ENCODE measurements at places on chromosomes 12 and 14.

DNA sequence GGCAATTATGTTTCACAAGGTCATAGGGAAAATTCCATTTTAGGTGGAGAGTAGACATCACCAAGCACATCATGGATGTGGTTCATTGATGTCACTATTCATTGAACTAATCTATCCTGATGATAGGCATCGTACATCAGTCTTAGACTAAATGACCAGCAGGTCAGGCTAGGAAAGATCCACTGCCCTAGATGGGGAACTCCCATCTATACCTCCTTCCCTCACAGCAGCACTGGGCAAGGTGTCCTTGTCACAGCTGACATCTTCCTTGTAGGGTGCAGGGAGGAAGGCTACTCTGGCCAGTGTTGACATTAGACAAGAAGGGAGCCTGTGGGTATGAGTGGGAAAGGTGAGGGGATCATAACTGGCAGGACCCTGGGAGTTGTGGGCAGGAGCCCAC is 63.8 kb upstream of the CAPRIN2 start:
- no peak for DNase-seq

DNA sequence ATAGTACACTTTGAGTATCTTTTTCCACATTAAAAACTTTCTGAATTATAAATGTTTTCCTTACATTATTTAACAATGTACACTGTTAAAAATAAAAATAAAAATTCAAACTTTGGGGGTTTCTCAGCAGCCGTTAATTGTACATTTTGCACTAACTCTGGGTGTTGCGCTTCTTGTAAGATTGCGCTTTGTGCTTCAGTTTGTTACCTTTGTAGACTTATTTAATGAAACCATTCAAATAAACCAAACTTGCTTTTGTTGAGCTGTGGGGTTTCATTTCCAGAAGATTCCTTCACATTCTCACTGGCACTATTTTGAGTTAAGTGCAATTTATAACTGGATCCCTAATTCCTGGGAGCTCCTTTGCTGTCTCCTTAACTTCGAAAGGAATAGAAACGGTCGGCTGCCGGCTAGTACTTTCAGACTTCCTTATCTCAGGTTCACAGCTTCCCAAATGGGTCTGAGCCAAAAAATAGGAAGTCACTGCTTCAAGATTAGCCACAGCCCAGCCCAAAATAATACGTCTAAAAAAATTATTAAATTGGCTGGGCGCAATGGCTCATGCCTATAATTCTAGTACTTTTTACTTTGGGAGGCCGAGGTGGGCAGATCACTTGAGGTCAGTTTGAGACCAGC is 38.2 kb downstream of the RAD52 start:
- no peak for DNase-seq

DNA sequence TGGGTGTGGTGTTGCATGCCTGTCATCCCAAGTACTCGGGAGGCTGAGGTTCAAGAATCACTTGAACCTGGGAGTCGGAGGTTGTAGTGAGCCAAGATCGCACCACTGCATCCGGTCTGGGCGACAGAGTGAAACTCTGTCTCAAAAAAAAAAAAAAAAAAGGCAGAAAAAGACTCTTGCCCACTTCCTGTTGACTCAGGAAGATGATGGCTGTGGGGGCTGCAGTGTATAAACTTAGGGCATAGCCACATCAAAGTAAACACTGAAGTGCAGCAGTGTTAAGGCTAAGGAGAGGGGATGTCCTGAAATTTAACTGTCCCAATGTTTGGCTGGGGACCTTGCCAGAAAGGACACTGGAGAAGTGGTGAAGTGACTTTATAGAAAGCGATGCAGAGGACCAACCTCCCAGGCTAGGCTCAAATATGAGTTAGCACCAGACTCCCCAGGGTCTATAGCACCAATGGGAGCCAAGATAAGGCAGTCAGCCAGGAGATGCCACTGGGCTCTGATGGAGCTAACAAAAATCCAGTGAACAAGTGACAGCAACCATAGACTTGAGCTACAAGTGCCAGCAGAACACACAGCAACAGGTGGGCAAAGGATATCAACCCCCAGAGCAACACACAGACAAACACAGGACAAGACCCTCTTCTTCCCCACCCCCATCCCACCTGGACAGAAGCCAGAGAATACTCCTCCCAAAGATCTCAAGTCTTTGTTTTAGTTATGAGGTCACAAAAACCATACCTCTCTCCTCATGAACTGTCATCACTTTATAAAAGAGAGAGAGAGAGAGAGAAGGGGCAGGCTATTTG is 28.0 kb downstream of the NELL2 start:
- peak; percentile 53 for DNase-seq

GRCh38 chr14:58196198-58196597 is 3.8 kb upstream of the ACTR10 start:
- DNase-seq: no peak

- DNase-seq: peak; percentile 24
These were observed 438.1 kb downstream of the FUT8 start for GRCh38 chr14:65850429-65851135.

GRCh38 chr14:58882577-58883018 is 244.8 kb downstream of the DACT1 start:
- no peak for DNase-seq

GRCh38 chr12:127383281-127383680 is 883.7 kb upstream of the TMEM132C start:
- DNase-seq: no peak

- DNase-seq: no peak
These were observed 56.5 kb downstream of the SUSD6 start for GRCh38 chr14:69667938-69668335.

GRCh38 chr12:89731614-89732013 is 23.0 kb upstream of the ATP2B1 start:
- no peak for DNase-seq

DNA sequence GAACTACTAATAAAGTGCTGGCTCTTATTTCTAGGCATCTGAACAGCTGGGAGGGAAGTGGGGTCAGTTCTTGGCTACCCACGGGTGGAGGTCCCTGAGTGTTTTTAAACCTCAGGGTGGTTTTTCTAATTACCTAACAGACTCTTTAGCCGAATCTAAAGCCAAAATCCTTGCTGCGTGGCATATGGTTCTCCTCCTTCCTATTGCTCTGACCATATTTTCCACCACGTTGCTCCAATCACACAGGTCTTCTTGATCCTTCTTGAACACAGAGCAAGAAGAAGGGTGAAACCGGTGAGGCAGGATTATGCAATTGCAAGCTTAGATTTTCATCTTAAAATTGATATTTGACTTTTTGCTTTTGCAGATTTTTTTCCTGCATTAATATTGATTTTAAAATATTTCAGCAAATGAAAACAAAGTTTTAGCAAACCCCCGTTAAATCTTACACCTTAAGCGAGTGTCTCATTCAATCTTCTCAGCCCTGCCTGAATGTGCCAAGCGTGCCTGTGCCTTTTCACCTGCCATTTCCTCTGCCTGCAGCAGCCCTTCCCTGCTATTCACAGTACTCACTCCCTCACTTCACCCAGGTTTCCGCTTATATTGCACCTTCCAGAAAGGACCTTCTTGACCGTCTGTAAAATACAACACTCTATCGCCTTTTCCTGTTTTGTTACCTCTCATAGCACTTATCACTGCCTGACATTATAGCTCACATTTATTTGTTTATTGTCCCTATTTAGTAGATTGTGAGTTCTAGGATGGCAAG is 506.0 kb downstream of the DIO2 start:
- no peak for DNase-seq

DNA sequence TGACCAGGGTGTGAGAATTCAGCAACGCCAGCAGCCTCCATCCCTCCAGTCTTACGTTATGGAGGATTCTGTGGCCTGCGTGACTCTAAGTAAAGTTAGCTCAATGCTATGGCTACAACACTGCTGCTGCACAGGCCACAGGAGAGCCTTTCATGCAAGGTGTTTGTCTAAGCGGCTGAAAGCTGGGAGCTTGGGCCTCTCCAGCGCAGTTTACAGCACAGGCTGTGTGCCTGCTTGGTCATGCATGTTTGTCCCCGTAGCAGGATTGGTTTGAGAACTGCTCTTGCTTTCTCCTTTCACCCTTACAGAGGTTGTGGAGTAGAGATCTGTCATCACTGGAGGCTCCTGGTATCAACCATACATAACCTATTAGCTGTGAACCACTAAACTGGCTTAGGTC is 113.1 kb upstream of the TMCC3 start:
- no peak for DNase-seq

- peak; percentile 32 for DNase-seq
These were observed 311.9 kb downstream of the DUSP6 start for GRCh38 chr12:89040146-89040964.

- DNase-seq: no peak
These were observed 106.8 kb downstream of the TMEM260 start for GRCh38 chr14:56686416-56686815.

- no peak for DNase-seq
These were observed 180.7 kb upstream of the PRICKLE1 start for GRCh38 chr12:42770261-42770660.

DNA sequence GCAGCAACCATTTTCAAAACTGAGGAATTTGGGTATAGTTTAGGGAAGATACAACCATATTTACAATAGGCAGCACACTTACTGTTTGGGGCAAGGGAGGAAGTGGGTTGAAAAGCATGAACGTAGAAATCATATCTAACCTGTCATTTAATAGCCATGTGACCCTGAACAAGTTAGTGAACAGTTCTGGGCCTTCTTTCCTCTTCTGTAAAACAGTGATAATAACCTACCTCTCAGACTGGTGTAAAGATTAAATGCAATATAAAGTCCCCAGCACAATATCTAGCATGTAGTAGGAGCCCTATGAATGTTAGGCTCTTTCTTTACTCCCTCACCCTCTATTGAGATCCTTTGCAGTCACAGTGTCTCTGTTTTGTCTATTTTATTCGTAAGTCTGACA is 33.5 kb downstream of the A2ML1 start:
- no peak for DNase-seq

DNA sequence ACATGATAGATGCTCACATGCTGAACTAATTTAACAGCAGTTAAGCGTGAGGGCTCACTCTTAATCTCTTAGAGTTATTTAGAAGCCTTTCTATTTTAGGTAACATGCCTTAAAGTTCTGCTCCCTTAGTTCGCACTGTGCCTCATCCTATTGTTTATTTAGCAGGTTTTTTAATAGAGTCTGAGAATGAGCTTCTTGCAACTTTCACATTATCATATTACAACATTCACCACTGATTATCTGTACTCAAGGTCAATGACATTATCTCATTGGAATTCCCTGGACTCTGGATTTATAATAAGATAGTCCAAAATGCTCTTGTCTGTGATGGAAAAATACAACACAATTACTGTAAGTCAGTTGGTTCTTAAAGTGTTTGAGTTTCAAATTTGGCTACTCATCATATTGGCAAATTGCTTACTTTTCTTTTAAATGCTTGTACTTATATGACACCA is 183.6 kb upstream of the SLC38A2 start:
- DNase-seq: no peak

- DNase-seq: no peak
These were observed 8.6 kb upstream of the HDAC7 start for GRCh38 chr12:47828008-47828975.

GRCh38 chr14:67166450-67166853 is 22.8 kb upstream of the GARIN2 start:
- peak; percentile 8 for DNase-seq

- no peak for DNase-seq
These were observed 12.6 kb upstream of the KRT7 start for GRCh38 chr12:52220477-52220876.

GRCh38 chr12:112606611-112607365 is 184.8 kb upstream of the RPH3A start:
- no peak for DNase-seq

DNA sequence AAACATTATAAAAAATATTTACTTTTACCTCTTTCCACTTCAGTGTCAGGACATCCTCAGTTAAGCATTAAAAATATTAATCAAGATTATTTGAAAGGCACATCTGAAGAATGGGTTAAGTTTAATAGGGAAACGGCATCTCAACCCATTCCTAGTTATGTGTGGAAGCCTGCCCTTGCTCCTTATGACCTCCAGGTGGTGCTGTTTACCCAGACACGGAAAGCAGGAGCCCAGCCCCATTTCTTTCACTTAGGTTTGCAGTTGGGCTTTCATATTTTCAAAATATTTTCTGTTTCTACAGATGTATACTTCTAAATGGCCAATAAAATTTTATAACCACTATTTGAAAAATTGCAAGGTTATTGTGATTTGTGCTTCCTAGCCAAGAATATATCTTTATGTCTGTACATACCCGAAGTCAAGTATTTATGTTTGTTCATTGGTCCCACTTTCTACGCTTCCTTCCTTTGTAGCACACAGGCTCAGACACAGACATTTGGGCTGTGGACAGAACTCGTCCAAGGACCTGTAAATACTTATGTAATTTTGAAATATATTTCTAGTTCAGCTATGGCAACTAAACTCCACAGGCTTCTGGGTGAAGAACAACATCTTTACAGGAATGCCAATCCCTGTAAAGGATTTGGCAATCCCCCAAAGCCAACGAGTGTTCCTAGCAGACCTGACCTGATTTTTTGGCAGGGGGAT is 247.1 kb downstream of the AKAP6 start:
- peak; percentile 8 for DNase-seq

DNA sequence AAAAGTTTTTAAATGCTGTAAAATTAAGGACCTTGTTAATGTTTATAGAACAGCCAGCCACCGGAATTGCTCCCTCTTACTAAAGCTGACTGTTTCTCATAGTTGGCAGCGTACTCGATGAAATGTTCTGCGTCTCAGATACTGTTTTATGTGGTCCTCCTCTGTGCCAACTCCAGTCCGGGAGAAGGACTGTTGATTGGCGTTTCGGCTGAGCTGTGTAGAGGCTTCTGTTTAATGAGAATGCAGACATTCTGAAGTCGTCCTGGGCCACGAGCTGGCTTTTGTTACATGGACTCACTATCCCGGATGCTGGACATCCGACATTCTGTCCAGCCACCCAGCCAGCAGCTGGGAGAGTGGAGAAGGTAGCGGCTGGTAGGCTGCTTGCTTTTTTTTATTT is 75.4 kb downstream of the WDR20 start:
- DNase-seq: no peak

DNA sequence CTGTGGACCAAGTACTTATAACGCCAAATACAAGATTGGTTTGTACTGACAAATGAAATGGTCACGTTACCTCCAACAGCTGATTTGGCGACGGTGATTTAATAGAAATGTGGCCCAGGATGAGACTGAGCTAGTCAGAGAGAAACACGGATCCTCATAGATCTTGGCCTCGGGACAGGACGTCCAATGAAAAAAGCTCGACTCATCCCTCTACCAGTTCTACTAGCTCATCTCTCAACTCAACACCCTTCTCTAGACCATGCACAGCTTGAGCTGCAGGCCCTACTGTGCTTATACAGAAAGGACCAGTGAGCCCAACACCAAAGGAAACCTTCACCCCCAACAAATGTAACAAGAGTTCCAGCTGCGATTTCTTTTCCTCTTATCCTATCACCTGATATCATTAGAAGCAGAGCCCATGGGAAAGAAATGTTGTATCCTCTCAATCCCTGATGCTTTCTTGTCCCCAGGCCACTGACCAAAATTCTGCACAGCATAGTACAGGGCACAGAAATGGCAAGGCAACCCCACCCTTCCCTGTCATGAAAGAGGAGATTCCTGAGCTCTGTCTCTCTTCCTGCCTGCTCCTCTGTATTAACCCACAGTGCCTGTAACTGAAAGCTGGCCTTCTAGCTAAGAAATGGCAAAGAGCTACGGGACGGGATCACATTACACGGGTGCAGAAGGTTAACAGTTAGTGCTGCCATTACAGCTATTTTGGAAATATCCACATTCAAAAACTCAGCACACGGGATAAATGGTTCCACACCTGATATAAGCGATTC is 39.2 kb downstream of the DICER1 start:
- no peak for DNase-seq
